Stimulated activated CD4-positive, alpha-beta T cell treated with anti-CD3 and anti-CD28 coated beads, Interleukin-4, amount 100 ng/mL, for 4 hours (primary cell): ENCODE measurements at places on chromosomes 11 and 22.

GRCh38 chr22:46541536-46541935, 4.1 kb upstream of the CELSR1 start:
- DNase-seq: no peak

- DNase-seq: no peak
Observed at GRCh38 chr11:109016724-109017123, 351.9 kb downstream of the DDX10 start.

DNA sequence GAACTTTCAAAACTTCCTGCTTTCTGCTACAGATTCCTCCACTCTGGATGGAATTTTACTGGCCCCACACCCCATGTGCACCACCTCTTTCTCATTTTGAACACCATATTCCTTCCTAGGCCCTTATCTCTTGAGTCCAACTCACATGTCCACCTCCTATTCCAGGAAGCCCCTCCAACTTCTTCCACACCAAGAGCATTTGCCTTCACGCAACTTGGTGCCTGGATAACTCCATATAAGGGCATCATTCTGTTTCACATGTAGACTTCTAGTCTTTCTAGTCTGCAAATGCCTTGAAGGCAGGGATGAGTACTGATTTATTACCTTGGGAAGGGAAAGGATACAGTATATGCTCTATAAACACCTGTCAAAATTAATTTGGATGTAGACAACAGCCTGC, 17.5 kb downstream of the GAB2 start:
- no peak for DNase-seq

DNA sequence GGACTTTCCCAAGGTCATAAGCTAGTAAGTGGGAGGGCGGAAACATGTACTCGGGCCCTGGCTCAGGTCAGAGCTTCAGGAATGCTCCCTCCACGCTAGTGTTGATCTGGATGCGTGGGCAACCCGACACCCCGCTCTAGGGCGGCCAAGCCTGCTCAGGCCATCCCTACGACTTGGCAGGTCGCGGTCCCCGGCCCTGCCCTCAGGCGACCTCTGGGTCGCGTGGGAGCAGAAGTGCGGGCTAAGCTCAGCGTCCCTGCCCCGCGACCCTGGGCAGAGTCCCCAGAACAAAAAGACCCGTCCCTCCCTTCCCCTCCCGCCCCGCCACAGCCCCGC, 781 bp upstream of the TEF start:
- no peak for DNase-seq

DNA sequence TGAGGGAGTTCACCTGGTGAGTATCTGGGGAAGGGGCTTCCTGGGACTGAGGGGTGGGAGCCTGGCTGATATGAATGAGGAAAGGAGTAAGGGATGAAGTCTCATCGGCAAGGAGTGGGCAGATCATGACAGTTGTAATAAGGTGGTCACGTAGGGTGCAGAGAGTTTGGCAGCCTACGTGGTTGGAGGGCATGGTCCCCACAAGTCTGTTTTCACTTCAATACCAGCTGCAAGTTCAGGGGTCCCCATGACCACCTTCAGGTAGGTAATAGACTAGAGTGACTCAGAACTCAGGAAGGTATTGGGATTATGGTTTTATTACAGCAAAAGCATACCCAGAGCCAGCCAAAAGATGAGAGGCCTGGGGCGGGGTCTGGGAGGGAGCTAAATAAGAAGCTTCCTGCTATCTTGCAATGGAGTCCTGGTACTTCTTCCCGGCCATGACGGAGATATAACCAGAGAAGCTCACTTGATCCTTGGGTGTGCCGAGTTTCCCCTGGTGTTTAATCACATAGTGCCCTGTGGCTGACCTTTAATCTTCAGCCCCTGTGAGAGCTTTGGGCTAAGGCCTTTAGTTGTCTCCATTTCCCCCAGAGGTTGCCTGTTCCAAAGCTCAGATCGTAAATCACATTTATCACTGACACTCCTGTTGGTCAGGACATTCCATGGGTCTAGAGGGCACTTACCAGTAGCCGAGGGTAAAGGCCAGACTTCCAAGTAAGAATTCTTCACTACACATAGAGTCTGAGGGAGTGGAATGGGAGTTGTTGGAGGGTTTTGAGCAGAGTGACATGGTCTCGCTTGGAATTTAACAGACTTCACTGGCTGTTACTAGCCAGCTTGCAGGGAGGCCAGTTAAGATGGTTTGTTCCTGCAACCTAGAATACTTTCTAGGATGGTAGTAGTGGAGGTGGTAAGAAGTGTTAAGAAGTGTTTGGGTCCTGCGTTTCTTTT, 9.1 kb downstream of the SLC3A2 start:
- no peak for DNase-seq

DNA sequence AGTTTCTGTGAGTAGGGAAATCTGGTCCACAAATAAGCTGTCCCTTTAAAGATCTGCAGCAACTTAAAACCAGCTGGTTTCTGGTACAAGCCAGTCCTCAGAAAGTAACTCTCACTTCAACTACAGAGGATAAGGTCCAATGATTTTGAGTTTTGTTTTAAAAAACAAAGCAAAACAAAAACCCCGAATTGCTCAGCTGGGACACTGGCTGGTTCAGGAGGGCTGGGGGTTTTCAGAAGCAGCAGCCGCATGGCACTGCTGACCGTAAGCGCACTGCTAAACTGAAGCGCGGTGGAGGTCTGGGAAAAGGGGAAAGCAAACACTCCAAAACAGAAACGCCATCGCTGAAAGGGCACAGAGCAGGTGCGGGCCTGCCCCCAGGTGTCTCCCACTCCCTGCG, 59.7 kb downstream of the MICAL3 start:
- DNase-seq: no peak

DNA sequence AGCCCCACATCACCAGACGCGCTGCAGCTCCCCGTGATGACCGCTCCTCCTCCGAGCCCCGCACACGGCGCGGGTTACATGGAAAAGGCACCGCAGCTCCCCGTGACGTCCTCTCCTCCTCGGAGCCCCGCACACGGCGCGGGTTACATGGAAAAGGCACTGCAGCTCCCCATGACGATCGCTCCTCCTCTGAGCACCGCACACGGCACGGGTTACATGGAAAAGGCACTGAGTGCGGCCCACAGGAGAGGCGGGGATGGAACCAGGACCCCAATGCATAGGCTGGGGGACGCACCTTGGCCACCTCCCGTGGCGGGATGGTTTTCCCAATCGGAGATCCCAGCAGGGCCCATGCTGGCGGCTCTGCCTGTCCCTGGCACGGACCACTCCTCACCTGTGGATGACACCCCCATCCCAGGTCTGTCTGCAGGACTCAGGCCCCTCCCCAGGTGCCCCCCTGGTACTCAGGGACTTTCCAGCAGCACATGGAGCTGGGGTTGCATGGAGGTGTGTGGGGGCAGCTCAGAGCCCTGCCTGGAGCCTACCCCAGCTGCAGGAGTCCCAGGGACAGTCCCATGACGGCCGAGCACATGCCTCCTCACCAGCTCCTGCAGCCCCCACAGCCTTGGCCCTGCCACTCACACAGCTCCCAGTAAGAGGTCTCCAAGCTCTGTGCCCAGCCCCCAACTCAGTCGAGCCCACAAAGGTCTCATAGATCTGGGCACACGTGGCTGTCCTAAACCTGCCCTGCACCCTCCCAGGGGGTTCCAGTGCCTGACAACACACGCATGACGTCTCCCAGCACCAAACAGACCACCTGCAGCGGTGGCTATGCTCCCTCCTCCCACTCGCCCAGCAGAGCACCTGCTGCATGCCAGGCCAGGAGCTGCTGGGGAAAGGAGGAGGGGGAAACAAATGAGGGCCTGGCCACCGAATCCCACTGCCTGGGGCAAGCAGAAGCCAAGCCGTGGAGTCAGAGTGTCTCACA, 166.6 kb downstream of the BRD1 start:
- no peak for DNase-seq

DNA sequence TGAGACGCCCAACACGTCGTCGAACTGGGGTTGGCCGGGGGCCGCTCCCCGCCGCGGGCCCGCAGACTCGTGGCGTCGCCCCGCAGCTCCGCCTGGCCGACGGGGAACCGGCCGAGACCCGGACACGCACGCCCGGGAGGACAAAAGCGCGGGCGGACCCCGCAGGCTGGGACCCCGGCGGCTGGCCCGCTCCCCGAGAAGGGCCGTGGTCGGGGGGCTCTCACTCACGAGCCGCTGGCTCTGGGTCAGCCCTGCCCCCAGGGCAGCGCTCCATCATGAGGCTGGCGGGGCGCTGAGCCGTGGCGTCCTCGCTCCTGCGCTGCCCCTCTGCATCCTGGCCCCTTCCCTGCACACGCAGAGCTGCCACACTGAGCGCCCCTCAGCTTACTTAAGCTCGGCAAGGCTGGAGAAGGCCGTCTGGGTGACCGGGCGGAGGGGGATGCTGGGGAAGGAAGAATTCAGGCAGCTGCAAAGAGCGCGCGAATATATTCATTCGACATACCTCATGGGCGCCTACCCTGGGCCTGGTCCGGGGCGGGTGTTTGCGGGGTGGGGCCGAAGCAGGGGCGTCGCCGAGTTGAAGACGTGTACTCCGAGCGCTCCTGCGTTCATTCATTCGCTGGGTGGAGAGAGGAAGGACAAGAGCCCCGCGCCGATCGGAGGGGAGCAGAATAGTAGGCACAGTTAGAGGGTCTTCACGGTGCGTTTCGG, 579 bp upstream of the CYB5R2 start:
- DNase-seq: no peak

DNA sequence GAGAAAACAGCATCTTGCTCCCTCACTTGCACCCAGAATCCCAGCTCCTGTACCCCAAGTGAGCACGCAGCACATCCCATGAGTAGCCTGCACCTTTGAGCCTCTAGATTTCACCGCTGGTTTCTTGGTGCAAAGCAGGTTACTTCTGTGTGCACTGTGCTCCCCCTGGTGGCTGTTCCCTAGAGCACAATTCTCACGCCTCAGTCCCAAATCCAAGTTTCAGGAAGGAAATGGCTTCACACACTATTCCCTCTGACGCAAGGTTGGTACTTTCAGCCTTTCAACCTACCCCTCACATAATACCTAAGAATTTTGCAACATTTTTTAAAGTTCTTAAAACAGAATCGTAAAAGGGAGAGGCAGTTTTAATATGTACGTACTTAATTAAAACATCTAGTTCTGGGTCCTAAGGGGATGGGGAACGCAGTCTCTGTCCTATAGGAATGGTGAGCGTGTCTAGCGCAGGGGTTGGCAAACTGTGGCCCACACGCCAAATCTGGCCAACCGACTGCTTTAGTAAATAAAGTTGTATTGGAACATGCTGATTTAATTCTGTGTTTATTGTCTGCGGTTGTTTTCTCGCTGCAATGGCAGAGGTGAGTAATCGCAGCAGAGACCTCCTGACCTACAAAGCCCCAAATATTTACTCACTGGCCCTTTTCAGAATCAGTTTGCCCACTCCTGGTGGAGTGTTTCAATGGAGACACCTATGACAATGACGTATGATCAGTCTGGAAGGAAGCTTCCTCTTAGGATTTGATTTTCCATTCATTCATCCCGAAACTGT, 27.5 kb downstream of the DHCR7 start:
- DNase-seq: no peak

GRCh38 chr11:47768101-47768612, 1.0 kb upstream of the FNBP4 start:
- peak; percentile 2 for DNase-seq

DNA sequence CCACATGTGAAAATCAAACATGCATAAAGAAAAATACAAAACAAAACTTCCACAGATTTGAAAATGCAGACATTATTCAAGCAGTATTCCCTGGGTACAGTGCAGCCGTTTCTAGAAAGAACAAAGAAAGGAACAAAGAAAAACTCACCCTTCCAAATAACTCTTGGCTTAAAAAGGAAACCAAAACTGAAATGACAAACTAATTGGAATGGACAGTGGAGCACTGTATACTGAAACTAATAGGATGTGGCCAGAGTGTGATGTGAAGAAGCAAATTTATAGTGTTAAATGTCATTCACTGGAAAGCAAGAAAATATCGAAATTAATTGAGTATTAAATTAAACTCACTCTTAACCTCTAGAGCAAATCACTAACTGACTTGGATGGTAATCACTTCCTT, 55.4 kb downstream of the QSER1 start:
- DNase-seq: no peak

DNA sequence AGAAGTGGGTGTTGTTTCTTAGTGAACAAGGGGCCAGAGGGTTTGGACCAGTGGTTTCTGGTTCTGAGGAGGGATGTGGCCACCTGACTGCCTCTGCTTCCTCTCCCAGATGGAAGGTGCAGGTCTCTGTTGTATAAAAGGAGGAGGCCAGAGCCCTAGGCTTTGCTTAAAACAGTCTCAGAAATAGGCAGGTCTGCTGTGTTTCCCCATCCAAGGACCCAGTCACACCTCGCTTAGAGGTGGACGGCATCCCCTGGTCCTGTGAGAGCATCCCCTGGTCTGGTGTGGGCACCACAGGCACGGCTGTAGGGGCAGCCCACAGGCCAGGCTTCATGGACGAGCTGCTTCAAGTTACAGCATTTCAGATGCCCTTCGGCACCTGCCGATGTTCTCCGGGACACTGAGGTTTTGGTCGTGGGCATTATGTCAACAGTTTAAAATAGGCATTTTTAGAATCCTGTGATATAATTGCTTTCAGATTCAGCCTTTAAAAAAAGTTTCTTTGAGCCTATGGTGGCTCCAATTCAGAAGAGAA, 45.7 kb upstream of the SHANK2 start:
- no peak for DNase-seq

- no peak for DNase-seq
Observed at GRCh38 chr11:1437500-1437899, 47.8 kb downstream of the BRSK2 start.

DNA sequence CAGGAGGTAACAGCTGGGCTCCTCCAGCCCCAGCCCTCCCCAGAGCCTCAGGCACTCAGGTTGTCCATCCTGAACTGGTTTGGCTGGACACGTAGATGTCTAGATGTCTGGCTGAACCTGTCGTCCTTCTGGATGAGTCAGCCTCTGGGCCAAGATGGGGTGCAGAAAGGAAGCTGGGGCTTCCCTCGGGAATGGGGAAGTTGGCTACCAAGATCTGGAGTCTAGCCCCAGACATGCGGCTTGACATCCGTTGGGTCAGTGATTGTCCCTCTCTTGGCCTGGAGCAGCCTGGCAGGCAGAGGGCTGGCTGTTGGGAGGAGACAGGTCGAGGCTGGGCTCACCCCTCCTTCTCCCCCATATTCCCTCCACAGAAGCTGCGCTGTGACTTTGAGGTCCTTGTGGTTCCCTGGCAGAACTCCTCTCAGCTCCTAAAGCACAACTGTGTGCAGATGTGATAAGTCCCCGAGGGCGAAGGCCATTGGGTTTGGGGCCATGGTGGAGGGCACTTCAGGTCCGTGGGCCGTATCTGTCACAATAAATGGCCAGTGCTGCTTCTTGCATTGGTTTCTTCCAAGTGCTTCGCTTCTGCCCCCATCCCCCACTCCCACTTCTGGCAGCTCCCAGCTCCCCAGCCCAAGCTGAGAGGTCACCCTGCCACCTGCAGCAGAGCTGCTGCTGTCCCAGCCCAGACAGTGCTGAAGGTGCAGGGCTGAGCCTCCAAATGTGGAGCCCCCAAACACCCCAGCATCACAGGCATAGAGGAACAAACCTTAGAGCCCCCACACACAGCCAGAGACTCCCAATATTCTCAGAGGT, 1.3 kb downstream of the CST6 start:
- no peak for DNase-seq

- DNase-seq: no peak
Observed at GRCh38 chr22:23057331-23057730, 13.0 kb upstream of the GNAZ start.

- DNase-seq: no peak
Observed at GRCh38 chr22:48635816-48636215, 1191.9 kb downstream of the BRD1 start.

- DNase-seq: no peak
Observed at GRCh38 chr11:82315093-82315492, 418.6 kb downstream of the FAM181B start.

GRCh38 chr11:43747130-43747802, 66.7 kb downstream of the HSD17B12 start:
- DNase-seq: no peak
